Right renal pelvis (tissue), 4 donors: ENCODE measurements at places on chromosomes 6 and 20. TPM values are rescaled to one million over a fixed set of nuclear protein-coding genes. Genes with fewer than 3 reads are reported as not detected.

Gene L3MBTL1
- polyA plus RNA-seq, result 12.4 TPM

Gene PTK6
- 0.53 TPM for polyA plus RNA-seq

Gene NKX2-2
- not detected for polyA plus RNA-seq

Gene PROKR2
- 0.35 TPM for polyA plus RNA-seq

Gene NTSR1
- 1.3 TPM for polyA plus RNA-seq

Gene CTCFL
- 4.5 TPM for polyA plus RNA-seq

Gene RAD21L1
- not detected for polyA plus RNA-seq

Gene WFDC5
- polyA plus RNA-seq, result not detected

Gene BACH2
- 12.2 TPM for polyA plus RNA-seq

- no peak for DNase-seq
These were observed 10.7 kb upstream of the TCFL5 start for GRCh38 chr20:62872184-62872847.

DNA sequence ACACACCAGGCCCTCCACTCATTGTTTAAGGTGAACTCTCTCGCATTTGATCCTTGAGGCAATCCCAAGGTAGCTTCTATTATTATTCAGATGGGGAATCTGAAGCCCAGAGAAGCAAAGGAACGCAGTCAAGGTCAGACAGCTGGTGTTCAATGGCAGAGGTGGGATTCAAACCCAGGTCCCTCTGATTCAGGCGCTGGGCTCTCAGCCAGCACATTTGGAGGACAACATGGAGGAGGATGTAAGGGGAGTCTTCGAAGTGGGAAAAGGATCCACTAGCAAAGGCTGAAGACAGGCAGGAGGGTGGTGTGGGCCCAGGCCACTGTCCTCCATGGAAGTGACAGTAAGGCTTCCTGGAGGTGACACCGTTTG lies 13.9 kb upstream of the TTPAL start:
- no peak for DNase-seq

GRCh38 chr6:148891405-148891783 lies 144.6 kb downstream of the UST start:
- DNase-seq, result no peak

DNA sequence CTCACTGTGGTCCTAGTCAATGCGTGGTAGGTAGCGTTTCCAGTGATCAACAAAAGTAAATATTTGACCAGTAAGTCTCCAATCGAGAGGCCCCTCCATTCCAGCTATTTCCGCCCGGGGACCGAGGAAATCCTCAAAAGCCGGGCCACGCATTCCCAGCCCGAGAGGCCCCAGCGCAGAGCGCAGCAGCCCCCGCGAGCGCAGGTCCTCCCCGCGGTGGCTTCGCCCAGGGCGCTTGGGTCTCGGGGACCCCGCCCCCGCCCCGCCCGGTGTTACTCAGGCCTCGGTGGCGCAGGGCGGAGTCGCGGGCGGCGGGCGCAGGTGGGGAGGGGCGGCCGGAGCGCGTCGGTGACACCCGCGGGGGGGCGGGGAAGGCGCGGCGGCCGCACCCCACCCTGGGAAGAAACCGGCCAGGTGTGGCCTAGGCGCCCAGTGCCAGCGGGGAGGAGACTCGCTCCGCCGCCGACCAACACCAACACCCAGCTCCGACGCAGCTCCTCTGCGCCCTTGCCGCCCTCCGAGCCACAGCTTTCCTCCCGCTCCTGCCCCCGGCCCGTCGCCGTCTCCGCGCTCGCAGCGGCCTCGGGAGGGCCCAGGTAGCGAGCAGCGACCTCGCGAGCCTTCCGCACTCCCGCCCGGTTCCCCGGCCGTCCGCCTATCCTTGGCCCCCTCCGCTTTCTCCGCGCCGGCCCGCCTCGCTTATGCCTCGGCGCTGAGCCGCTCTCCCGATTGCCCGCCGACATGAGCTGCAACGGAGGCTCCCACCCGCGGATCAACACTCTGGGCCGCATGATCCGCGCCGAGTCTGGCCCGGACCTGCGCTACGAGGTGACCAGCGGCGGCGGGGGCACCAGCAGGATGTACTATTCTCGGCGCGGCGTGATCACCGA lies at the start of gene DSP:
Gene DSP (plus strand): TSS at position 497 of the 890 bp plus-strand sequence. CDS start 245 bp downstream, at position 742.
- no peak for DNase-seq

- DNase-seq, result no peak
These were observed 75.2 kb upstream of the TOP1 start for GRCh38 chr20:40953416-40953815.

GRCh38 chr6:135586844-135587243 lies 89.3 kb upstream of the AHI1 start:
- no peak for DNase-seq

DNA sequence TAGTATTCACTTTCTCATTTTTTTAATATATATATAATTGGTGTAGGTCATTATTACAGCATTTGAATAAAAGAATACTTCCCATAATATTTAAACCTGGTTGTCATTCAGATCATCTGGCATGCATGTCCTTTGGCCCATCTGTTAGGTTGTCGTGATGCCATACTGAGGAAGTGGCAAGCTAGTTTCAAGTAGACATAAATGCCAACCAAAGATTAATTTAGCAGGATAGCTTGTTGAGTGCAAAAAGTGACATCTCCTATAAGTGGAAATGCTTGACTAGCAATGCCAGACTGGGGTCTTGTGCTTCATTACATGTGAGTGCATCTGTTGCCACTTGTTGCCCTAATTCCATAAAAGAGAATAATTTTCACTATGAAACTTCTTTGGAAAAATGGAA lies 1044.7 kb downstream of the GRIK2 start:
- no peak for DNase-seq

- no peak for DNase-seq
These were observed 498.9 kb upstream of the MANEA start for GRCh38 chr6:95078457-95078856.

DNA sequence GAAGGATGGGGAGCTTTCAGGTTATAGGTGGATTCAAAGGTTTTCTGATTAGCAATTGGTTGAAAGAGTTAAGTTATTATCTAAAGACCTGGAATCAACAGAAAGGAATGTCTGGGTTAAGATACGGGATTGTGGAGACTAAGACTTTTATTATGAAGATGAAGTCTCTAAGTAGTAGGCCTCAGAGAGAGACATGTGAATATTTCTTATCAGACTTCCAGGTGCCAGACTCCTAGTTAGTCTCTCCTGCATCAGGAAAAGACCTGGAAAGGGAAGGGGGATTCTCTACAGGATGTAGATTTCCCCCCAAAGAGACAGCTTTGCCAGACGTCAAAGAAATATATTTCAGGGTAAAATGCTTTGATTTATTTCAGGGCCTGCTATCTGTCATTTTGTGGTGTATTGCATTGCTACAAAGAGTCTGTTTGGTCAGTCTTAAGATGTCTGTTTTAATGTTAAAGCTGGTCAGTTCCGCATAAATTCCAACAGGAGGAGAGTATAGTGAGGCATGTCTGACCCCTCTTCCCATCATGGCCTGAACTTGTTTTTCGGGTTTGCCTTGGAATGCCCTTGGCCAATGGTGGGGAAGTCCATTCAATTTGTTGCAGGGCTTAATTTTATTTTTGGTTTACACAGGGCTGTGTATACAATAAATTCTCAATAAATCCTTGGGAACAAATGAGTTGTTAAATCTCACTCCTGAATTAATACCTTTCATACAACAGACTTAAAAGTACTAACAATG lies 103.4 kb upstream of the RALGAPA2 start:
- no peak for DNase-seq

DNA sequence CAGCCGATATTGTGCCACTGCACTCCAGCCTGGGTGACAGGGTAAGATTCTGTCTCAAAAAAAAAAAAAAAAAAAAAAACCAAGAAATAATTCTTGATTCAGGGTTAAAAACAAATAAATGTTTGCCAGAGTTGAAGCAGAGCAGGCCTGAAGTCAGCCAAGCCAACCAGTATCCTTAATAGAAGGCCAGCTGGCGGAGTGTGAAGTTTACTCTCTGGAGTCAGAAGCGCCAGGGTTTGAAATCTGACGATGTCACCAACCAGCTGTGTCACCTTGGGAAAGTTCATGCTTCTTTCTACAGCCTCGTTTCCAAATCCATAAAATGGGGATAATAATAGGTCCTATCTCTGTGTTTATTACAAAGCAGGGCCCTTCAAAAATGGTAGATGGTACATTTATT lies 73.0 kb upstream of the ENPP5 start:
- no peak for DNase-seq

DNA sequence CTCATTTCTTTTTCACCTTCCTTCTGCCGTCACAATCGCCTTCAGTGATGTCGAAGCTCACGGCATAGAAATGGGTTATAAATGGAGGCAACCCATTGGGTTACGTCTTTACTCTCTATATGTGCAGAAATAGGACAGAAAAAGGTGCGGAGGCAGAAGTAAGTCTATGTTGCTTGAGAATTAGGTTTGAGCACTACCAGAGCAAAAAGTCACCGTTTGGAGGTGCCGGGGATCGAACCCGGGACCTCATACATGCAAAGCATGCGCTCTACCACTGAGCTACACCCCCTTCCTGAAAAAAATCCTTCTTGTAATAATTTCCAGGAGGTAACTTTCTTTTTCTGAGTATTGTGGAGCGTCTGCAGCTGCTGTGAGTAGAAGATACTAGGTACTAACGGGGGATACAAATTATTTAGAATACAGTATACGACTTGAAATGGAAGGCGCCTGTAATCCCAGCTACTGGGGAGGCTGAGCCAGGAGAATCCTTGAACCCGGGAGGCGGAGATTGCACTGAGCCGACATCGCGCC lies 134.2 kb downstream of the TRIM27 start:
- no peak for DNase-seq

GRCh38 chr20:58822748-58823730 lies 27.7 kb downstream of the GNAS-AS1 start:
- no peak for DNase-seq

GRCh38 chr6:157116426-157116825 lies 206.9 kb downstream of the TMEM242 start:
- no peak for DNase-seq
